ENCODE measurements at places on chromosomes 1 and 21.

- DNase-seq: no peak
Measured at GRCh38 chr1:94068999-94069918, 51.7 kb downstream of the ABCA4 start.

GRCh38 chr1:199002661-199003060 lies 363.8 kb downstream of the PTPRC start:
- DNase-seq: no peak

DNA sequence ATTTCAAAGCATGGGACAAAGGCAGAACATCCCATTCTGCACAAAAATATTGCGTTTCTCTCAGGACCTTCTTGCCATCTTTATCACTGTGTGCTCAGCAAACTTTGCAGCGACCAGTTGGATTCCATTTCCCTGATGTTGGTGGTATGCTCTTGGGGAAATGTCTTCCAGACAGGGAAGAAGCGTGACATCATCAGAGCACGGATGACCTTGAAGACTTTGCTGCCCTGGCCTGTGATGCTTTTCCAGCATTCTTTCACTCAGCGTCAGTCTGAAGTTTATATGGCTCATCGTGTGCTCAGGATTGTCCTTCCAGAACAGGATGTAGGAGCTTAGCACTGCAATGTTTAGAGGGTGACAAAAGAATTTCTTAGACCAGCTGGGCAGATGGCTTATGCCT lies 131.4 kb upstream of the F3 start:
- no peak for DNase-seq

DNA sequence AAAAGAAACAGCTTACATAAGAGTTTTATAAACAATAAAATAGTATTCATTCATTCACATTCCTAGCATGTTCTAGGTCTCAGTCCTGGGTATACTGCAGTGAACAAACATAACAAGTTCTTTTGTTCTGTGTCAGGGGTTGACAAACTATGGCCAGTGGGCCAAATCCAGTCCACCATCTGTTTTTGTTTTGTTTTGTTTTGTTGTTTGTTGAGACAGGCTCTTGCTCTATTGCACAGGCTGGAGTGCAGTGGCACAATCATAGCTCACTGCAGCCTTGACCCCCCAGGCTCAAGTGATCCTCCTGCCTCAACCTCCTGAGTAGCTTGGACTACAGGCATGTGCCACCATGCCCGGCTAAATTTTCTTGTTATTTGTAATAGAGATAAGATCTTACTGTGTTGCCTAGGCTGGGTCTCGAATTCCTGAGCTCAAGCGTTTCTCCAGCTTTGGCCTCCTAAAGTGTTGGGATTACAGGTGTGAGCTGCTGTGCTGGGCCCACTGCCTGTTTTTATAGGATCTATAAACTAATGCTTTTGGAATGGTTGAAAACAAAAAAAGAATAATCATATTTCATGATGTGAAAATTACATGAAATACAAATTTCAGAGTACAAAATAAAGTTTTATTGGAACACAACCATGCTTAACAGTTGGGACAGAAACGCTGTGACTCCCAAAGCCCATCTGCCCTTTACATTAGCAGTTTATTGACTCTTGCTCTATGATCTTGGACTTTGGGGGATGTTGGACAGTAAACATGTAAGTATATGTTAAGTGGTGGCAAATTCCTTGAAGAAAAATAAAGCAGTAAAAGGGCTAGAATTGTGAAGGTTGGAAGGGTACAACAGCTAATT lies 17.9 kb downstream of the CAPZA1 start:
- DNase-seq: no peak

DNA sequence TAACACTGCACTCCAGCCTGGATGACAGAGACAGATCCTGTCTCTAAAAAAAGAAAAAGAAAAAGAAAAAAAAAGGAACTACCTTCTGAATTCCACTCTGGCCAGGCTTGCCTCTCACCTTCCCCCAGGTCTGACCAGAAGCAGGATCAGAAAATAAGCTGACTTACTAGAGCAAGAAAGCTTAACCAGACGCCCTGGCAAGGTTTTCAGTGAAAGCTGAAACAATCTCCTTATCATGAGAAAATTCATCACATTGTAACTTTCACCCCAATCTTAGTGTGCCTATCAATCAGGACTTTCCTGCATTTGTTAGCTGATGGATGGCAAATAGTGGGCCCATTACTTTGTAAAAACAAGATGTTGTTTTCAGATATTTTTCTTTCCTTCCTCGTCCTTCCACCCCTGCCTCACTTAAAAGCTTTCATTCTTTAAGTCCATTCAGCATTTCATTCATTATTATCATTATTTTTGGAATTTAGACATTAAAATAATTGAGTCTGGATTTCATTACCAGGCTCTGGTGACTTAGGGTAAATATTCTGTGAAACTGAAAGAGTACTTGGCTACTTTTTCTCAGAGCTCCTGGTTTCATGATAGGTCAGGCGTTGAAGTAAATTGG lies 96.5 kb upstream of the CD34 start:
- DNase-seq: no peak

DNA sequence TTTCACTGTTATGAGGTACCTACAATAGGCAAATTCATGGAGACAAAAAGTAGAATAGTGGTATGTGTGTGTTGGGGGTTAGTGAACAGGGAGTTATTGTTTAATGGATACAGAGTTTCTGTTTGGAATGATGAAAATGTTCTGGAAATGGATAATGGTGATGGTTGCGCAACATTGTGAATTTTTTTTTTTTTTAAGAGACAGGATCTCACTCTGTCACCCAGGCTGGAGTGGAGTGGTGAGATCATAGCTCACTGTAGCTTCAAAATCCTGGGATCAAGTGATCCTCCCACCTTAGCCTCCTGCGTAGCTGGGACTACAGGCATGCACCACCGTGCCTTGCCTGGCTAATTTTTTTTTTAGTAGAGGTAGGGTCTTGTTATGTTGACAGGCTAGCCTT lies 34.5 kb upstream of the TRABD2B start:
- DNase-seq: no peak

- DNase-seq: no peak
Measured at GRCh38 chr1:1021920-1022259, 2.0 kb downstream of the AGRN start.

- no peak for DNase-seq
Measured at GRCh38 chr1:193388683-193389082, 202.3 kb upstream of the B3GALT2 start.

- DNase-seq: no peak
Measured at GRCh38 chr21:28516991-28517592, 475.6 kb downstream of the LTN1 start.

DNA sequence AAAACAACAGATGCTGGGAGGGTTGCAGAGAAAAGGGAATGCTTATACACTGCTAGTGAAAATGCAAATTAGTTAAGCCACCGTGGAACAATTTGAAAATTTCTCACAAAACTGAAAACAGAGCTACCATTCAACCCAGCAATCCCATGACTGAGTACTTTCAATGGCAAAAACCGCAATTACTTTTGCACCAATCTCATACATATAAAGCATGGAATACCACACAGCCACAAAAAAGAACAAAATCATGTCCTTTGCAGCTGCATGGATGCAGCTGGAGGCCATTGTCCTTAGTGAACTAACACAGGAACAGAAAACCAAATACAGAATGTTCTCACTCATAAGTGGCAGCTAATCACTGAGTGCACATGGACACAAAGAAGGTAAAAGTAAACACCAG lies 6.3 kb upstream of the OR2T8 start:
- no peak for DNase-seq

DNA sequence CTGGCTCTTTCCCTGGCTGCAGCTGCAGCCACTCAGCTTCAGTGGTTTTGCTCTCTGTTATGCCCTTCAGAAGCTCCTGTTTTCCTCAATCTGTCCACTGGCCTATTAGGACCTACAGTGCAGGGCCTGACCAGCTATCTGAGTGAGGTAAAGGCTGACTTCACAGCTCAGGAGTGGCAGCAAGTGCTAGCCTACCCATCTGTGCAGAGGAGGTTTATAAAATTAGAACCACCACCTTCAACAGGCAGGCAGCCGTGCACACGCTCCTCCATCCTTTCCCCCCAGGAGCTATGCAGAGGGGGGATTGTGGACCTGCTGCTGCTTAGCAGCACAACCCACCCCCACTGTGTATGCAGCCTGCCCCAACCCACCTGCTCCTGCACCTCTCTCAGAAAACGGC lies 8.3 kb downstream of the ADAR start:
- DNase-seq: no peak

DNA sequence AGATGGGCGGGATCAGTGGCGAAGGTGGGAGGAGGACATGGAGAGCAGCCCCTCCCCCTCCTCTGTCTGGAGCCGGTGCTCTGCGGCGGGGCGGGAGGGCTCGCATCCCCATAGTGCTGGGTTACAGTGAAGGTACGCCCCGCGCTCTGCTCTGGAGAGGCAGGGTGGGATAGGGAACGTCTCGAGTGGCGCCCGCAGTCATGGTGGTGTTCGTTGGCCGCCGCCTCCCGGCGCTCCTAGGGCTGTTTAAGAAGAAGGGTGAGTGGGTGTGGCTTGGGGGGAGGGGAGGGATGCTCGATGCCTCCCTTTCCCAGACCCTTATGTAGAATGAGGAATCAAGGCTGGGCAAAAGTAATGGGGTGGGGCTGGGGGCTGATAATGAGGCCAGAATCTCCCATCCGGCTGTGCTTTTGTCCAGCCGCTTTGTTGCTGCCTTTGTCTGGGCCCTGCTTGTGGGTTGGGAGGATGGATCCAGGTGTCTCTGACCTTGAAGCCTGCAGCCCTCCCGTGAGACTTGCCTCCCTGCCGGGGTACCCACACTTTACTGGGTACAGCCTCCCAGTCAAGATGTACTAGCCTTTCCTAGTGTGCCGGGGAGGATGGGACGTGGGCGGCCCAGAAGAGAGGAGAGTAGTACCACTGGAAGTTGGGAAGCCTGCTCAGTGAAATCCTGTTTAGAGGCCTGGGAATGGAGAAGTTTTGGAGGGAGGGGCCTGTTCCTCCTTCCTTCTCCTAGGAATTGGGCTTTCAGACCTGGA lies 51.4 kb downstream of the YARS1 start:
- DNase-seq: no peak

DNA sequence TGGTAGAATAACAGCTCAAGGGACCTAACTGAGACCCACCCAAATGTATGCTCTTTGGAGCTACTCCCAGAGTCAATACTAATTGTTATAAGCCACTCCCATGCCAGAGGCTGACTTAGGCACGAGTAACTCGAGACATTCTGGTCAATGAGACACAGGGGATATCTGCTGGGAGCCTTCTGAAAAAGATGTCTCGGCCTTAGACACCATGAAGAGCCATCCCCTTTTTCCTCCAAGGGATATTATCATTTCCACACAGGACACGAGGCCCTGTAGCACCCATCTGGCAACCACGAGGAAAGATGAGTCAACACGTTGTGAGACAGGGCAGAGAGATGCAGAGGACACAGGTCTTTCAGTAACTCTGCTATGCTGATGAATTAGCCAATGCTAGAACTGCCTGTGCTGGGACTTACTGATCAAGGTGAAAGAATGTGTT lies 30.7 kb downstream of the ITPKB start:
- peak; percentile 50 for DNase-seq

- no peak for DNase-seq
Measured at GRCh38 chr21:34900376-34900775, 148.7 kb downstream of the RUNX1 start.

GRCh38 chr1:182608845-182609610 lies 4.8 kb upstream of the RGS16 start:
- no peak for DNase-seq

GRCh38 chr1:84758968-84759491 lies 68.8 kb upstream of the SSX2IP start:
- no peak for DNase-seq

DNA sequence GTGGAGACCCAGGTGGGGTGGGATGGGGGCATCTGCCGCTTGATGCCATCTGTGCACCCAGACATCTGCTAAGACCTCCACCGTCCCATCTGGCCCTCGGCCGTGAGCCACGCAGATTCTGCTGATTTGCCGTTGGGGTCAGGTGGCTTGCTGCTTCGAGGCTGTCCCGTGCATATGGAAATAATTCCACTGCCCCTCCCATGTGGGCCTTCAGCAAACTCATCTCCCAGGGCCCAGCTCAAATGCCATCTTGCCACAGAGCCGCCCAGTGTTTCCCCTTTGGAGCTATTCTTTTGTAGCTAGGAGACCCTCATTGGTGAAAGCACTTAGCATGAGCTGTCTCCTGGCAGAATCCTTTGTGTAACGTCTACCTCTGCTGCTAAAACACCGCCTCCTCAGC lies 99.8 kb downstream of the KAZN start:
- no peak for DNase-seq

- no peak for DNase-seq
Measured at GRCh38 chr1:15186846-15187151, 33.3 kb downstream of the TMEM51 start.

Measured in keratinocyte (primary cell).